ENCODE measurements at places on chromosomes 7 and 10.

DNA sequence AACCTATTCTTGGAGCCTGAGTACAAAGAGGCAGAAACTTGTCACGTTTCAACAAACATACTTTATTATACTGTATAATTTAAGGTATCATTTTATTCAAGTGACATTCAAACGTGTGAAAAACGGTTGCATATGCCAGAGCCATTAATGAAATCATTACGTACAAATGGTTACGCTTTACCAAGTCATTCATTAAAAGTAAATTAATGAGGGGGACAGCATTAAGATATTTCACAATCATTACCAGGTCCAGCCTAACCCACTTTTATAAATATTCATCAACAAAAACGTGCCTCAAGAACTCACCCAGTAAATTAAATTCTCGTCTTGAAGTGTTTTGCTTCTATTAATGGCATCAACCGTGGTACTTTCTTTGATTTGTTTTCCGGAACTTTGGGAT is 253.0 kb downstream of the RPS24 start:
- DNase-seq: no peak

DNA sequence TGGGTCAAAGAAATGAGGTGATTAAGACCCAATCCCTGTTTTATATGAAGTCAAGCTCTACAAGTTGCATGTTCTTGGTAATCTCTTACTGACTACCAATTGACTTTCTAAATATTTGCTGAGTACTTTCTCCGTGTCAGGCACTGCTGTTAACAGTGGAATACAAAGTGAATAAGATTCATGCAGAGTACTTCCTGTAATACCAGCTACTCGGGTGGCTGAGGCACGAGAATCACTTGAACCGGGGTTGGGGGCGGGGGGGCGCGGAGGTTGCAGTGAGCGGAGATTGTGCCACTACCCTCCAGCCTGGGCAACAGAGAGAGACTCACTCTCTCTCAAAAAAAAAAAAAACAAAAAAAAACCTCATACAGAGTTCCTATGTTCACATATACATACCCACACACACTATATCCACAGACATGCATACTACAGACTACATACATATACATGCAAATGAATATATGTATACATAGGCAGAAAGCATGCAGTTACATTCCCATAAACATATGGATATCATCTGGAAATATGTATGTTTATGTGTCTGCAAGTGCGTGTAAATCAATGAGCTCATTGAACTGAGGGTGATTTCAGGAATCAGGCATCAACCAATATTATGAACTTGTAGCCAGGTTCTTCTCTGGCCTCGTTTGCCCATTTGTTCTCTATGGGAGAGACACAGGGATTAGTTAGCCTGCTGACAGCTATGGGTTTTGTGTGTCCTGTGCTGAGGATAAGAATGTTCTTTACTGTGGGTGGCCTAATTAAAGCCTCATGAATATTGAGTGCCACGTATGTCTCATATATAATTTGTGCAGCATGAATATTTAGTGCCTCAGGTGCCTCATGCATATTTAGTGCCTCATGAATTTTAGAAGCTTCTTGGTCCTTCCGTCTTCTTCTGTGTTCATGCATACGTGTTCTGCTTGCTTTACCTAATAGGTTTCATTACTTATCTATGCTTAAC is 73.9 kb downstream of the BICC1 start:
- no peak for DNase-seq

GRCh38 chr7:84981055-84981976 is 205.5 kb downstream of the SEMA3D start:
- DNase-seq: no peak

- no peak for DNase-seq
These were observed 13.1 kb downstream of the GNAI1 start for GRCh38 chr7:80147543-80148391.

DNA sequence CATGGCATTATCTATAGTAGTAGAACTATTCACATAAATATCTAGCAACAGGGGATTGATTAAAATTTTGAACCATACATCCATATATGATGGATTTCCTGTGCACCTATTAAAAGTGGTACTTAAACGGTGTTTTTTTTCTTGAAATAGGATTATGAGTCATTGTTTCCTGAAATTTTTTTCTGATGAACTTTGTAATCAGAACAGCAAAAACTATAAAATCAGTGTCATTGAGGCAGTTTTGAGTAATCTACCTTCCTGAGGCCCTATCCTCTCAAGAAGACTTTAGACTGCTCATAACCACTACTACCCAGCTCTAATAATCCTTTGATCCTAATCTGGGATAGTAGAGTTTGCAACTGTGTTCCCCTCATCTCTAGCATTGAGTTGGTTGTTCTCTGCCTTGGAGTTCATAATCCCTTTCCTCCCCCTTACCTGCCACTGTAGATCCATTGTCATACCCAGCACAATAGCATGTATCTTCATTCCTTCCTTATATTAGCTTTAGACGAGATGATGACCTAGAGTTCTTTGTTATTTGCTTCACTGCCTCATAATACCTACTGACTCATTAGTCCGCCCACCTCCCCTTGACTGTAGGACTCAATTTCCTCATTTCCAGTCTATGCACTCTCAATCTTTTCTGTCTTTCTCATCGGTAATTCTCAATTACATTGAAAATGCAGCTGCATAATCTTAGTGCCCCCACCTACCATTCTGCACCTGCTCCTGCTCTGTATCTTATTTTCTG is 133.4 kb downstream of the LRRC4 start:
- no peak for DNase-seq

GRCh38 chr10:86403183-86403797 is 36.7 kb upstream of the GRID1 start:
- DNase-seq: no peak

DNA sequence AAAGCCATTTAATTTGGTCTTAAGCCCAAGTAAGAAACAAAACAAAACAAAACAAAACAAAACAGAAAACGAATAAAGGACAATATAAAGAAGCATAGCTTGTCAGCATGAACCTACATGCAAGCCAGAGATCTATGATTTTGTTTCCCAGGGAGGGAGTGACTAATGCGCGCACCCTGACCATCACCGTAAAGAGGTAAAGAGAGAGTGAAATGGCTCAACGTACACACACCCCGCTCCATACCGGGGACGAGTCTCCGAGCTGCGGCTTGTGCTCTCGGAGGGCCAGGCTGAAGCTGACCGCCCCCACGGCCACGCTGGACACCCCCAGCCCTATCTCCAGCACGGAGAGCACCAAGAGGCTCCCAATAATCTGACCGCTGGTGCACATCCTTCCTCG is 1.1 kb downstream of the TMEM196 start:
- DNase-seq: no peak

- no peak for DNase-seq
These were observed 8.3 kb downstream of the IQCE start for GRCh38 chr7:2566890-2567678.

GRCh38 chr7:129970816-129971215 is 18.1 kb upstream of the UBE2H start:
- DNase-seq: no peak

- no peak for DNase-seq
These were observed 103.8 kb downstream of the CNNM2 start for GRCh38 chr10:103021900-103022293.

GRCh38 chr7:18257711-18258110 is 230.1 kb upstream of the PRPS1L1 start:
- no peak for DNase-seq

DNA sequence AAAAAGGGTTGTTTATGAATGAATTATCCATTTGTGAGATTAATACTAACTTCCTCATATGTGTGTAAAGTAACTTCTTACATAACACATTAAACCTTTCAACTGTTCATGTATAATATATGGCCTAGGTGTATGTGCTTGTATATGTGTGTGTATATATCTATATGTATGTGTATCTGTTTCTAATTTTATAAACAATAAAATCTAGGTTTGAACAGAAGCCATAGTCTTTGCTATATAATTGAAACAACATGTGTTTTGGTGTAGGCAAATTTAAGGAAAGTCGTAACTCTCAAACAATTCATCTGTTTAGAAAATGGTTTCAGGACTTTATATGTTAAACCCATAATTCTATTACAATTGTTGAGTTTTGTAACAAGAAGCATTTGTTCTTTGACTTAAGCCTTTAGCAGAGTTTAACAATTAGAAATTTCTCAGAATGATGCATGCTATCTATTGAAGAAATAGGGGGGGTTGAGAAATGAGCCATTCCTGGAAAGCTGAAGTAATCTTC is 103.3 kb downstream of the BBS9 start:
- DNase-seq: no peak

DNA sequence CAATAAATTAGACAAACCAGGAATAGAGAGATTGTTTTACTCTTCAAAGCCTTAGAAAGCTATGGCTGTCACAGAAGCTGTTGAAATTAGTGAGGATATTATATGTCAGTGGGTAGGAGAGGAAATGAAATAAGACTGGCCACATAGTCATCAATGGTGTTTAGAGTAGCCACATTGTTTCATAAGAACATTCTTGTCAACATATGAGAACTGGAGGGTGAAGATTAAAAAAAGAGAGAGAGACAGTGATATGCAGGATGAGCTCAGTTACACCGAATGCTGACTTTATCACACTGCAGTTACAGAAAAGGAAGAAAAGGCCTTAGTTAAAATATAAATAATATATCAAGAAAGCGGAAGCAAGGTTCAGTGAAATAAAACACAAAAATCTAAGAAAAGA is 412.0 kb downstream of the CNTNAP2 start:
- no peak for DNase-seq

- DNase-seq: no peak
These were observed 60.8 kb upstream of the BTRC start for GRCh38 chr10:101293007-101293723.

DNA sequence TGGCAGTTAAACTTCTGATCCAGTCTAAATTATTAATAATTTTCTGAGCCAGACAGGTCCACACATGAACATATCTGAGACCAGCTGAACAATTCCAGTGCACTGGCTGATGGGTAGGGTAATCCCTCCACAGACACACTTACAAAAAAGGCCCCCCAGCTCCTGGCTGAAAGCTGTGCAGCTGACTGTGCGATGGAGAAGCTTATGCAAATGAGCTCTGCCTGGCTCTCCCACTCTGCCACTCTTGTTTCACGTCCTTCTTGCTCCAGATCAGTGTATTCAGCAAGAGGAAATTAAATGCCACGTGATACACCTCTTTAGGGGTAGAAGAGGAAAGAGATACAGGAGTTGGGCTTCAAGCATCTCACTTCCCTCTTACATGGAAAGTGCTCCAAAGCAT is 76.4 kb upstream of the FEZF1 start:
- no peak for DNase-seq

- DNase-seq: no peak
These were observed 132.2 kb upstream of the SH2B2 start for GRCh38 chr7:102154425-102154824.

DNA sequence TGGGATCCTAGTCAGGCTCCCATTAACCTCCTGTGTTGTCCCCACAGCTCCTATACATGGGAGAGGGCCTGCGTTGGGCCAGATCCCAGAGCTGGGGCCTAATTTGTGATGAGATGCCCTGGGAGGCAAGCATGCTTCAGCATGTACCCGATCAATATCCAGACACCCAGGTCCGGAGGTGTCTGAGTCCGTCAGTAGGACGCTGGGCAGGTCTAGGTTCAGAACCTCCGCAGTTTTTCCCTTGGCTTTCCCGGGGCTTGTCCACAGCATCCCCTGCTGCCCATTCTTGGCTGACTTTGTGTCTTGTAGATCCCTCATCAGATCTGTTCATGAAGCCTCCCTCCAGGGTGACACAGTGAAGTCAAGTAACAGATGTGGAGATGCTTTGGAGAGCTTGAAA is 32.7 kb upstream of the RBAK start:
- DNase-seq: no peak

GRCh38 chr10:30911303-30911863 is 120.3 kb downstream of the ZNF438 start:
- no peak for DNase-seq

DNA sequence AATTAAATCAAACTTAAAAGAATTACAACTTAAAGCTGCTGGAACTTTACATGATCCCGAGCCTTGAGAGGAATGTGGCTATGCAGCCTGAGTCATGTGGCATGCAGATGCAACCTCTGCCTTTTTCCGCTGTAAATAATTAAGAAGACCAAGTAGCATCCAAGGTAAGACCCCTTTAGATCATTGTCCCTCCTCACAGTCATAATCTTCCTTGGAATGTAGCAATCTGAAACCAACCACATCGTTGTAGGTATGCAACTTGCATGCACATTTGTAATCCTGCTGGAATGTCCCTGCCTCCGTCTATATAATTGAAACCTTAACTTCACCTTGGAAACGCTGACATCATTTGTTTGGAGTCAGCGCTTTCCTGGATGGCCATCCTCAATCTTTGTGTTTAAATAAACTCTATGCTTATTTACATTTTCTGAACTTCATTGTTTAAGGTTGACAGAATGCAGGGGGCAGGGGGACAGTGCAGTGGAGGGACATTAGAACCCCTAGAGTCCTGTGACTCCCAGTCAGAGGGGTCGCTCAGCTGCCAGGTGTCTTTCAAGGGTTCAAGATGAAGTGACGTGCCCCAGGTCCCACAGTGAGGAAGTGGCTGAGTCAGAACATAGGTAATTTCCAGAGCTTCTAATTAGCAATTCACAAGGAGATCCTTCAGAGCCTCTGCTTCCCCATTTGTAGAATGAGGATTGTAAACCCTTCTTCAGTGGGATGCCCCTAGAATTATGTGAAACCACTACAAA is 110.7 kb downstream of the RALA start:
- no peak for DNase-seq

- DNase-seq: no peak
These were observed 999 bp downstream of the SFTPD start for GRCh38 chr10:79947787-79948424.

DNA sequence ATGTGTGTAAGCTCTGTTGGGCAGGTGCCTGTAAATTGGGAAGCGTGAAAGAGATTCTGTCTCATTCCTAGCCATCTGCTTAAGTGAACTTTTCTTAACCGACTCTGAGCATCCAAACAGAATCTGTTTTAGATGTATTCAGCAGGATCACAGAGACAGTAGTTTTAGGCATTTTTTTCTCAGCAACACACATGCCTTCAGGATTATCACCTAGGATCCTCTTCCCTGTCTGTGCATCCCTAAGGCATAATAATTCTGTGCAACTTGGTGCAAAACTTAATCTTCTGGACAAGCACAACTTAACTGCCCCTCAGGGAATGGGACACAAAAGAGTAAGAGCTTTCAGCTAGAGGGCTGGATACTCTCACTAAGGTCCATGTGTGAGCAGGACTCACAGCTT is 284.8 kb downstream of the C7orf25 start:
- no peak for DNase-seq

GRCh38 chr10:25530306-25530705 is 355.5 kb downstream of the GPR158 start:
- no peak for DNase-seq
